CD4-positive, alpha-beta T cell treated with Interferon gamma for 1 hour (primary cell): ENCODE measurements at places on chromosomes 13 and 19.
A peak's percentile ranks its signal among the peaks of the same experiment; 100 is the strongest.

DNA sequence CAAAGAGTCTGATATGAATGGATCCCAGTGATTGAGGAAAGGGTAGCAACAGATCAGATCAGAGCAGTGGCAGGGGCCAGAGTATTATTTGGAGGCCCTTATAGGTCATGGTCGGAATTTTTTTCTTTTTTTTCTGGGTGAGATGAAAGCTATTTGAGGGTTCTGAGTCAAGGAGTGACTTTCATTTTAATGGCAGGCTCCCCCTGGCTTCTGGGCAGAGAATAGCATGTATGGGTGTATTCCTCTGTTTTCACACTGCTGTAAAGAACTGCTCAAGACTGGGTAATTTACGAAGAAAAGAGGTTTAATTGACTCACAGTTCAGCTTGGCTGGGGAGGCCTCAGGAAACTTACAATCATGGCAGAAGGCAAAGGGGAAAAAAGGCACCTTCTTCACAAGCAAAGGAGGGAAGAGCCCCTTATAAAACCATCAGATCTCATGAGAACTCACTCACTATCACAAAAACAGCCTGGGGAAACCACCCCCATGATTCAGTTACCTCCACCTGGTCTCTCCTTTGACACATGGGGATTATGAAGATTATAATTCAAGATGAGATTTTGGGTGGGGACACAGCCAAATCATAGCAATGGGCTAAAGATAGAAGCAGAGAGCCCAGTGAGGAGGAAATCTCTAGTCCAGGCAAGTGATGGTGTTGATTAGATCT, 3.0 kb upstream of the SLC6A16 start:
- DNase-seq: peak; percentile 35

DNA sequence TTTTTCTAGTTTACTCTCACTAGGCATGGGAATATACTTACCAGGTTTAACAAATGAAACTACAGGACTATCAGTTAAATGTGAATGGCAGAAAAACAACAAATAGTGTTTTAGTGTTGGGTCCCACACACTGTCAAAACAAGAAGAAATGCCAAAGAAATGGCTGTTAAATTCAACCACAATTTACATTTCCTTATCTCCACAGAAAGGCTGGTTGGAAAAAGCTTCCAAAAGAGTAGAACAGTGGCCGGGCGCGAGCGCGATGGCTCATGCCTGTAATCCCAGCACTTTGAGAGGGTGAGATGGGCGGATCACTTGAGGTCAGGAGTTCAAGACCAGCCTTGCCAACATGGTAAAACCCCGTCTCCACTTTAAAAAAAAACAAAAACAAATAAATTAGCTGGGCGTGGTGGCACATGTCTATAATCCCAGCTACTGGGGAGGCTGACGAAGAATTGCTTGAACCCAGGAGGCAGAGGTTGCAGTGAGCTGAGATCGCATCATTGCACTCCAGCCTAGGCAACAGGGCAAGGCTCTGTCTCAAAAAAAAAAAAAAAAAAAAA, 66.5 kb downstream of the SERP2 start:
- no peak for DNase-seq

- DNase-seq: no peak
Measured at GRCh38 chr13:71261256-71261655, 605.7 kb downstream of the DACH1 start.

DNA sequence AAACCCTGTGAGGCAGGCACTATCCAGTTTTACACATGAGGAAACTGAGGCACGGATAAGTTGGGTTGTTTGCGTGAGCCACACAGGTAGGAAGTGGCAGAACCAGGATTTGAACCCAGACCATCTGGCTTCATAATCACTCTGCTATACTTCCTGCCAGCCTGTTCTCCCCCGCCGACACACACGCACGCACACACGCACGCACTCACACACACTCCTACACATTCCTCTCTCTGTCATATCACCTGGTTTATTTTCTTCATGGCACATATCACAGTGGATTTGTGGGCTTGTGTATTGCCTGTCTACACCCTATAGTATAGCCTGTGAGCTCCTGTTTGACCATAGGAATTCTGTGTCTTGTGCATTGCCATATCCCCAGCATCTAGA, 140.0 kb downstream of the SIPA1L3 start:
- peak; percentile 26 for DNase-seq

GRCh38 chr13:72643311-72643989, 84.0 kb downstream of the MZT1 start:
- no peak for DNase-seq

- no peak for DNase-seq
Measured at GRCh38 chr13:99861771-99862170, 109.8 kb downstream of the ZIC5 start.

DNA sequence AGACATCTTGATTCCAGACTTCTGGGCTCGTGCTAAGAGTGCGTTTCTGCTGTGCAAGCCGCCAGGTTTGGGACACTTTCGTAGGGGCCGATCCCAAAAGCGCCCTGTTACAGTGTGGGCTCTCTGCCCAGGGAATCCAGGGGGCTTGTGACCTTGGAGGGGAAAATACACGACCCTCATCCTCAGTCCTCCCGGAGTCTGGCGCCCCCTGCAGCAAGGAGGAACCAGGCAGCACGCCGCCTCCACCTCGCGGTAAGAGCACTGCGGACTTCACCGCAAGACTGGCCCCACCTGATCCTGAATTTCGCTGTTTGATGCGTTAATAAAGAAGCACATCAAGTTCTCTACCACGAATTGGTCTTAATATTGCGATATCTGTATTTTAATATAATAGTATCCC, 5.2 kb downstream of the POLRMT start:
- no peak for DNase-seq

DNA sequence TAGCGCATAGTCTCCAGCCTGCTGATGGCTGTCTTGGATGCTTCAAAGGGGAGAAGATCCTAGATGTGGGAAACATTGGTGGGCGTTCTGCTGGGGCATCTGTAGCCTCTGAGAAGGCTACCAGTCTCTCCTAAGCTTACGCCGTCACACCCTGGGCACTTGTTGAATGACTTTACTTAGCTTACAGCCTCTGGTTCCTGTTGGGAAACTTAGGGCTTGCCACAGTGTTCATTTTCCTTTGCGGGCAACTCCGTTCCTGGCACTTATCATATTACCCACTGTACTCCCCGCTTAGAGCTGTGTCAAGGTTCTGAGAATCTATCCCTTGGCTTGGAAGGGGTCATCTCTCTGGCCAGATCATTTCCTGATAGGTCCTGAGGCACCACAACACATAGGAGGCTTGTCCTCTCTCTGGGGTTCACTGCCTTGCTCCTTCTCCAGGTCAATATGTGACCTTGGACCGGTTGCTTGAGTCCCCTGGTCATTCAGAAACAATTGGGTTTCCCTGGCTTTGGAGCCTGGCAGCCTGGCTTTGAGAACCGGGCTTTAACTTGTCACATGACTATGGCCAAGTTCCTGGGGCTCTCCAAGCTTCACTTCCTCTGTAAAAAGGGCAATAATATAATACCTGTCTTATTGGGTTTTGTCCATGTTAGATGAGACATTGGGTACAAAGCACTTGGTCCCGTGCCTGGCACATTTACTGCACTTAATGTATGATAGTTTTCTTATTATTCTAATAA, 20.5 kb upstream of the ALOX5AP start:
- peak; percentile 44 for DNase-seq

DNA sequence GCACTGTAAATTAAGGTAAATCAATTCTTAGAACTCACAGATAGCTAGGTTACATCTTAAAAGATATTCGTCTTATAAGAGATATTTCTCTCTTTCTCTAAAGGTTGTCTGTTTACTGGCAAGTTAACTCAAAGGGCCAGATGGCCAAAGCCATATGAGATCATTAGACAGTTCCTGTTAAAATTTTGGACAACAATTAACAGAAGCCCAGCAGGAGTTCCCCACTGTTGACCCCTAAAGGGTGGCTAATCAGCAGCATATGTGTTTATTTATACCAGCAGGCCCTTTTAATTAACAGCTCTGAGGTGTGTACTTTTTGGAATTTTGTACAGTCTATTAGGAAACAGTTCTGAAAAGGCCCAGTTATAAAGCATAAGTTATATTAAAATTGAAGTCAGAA, 245.8 kb downstream of the LIG4 start:
- DNase-seq: no peak

- DNase-seq: no peak
Measured at GRCh38 chr19:30634131-30634830, 262.1 kb downstream of the ZNF536 start.

DNA sequence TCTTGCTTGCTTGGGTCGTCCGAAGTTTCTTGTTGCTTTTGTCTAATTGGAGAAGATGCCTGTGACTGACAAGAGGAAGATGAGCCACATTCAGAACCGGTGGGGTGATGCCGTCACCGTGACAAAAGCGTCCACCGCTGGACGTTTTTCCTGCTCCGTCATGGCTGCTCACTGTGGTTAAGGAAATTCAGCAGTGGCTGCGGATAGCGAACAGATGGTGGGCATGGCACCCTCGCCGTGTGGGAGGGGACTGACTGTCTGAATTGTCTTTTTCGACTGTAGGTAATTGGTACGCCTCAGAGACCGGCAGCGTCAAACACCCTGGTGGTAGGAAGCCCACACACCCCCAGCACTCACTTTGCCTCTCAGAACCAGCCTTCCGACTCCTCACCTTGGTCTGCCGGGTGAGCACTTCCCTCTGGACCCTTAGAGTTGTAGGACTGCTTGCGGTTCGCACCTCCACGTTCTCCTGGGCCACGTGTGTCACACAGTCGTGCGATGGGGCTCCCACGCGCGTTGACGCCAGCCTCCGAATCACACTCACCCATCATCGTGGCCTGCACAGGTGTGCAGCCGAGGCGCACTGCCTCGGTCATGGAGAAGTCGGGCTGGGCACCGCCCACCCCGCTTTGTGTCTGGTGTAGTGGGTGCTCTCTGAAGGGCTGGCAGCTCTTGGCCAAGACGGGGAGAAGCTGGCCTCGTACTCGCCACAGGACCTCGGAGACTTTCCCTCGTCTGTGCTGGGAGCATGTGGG, 26.5 kb downstream of the ATP4B start:
- no peak for DNase-seq

- no peak for DNase-seq
Measured at GRCh38 chr13:101209206-101209893, 207.0 kb downstream of the NALCN start.

- no peak for DNase-seq
Measured at GRCh38 chr19:57096685-57097361, 23.0 kb upstream of the USP29 start.

GRCh38 chr13:37597477-37598025, 1.0 kb downstream of the POSTN start:
- DNase-seq: no peak

DNA sequence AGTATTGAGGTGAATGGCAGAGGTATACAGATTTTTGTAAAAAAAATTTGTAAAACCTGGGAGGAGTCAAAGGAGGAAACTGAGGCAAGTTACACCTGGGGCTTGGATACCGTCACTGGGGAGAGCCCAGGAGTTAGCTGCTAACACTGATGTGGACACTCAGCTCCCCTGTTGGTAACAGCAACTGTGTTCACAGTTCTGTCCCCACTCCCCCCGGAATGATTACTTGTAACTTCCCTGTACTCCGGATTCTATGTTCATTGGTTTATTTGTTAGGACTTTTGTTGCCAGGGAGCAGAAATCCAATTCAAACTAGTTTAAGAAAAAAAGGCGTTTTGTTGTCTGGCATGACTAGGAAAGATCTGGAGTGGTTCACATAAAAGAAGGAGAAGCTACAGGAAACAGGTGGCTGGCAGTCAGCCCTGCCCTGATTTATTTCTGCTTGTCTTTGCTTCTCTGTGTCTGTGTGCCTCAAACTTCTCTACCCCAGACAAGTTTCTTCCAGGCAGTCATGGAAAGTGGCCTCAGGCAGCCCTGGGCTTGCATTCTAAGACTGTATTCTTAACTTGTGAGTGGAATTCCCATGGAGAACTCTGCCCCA, 2.3 kb upstream of the GPR12 start:
- DNase-seq: no peak

DNA sequence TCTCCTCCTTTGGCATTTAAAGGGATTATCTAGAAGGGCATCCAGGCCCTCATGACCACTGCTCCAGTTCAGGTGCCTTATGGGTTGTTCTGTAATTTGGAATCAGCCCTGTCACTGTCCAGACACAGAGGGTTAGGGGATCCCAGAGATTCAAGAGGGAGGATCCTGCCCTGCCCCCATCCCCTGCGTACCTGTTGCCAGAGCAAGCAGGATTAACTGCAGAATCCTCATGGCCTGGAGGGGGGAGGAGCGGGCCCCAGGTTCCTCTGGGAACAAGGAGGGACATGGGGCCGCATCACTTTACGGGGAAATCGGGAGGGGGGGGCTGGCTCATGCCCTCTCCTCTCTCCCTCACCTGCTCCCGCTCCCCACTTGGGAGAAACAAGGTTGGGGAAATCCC, 1.0 kb downstream of the KLK11 start:
- DNase-seq: no peak

DNA sequence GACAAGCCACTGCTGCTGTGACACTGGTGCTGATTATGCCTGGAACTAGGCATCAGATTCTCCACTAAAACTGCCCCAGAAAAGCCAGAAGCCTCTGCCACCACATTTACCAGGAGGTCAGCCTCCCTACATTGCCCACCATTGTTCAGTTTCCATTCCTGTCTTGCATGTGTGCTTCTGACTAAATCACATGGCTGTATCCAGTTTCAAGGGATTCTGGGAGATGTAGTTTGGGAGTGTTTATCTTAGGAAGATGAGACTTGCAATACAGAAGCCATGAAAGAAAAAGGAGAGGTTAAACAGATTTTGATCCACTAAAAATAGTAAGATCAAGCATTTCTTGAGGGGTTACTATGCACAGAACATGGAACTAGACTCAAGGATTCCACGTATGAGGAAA, 40.7 kb upstream of the SERPINE3 start:
- DNase-seq: no peak

- DNase-seq: no peak
Measured at GRCh38 chr13:39016787-39017186, 21.1 kb downstream of the PROSER1 start.

- DNase-seq: peak; percentile 74
Measured at GRCh38 chr19:1860042-1860775, 3.2 kb downstream of the KLF16 start.

- no peak for DNase-seq
Measured at GRCh38 chr19:1038978-1039645, 795 bp upstream of the ABCA7 start.

DNA sequence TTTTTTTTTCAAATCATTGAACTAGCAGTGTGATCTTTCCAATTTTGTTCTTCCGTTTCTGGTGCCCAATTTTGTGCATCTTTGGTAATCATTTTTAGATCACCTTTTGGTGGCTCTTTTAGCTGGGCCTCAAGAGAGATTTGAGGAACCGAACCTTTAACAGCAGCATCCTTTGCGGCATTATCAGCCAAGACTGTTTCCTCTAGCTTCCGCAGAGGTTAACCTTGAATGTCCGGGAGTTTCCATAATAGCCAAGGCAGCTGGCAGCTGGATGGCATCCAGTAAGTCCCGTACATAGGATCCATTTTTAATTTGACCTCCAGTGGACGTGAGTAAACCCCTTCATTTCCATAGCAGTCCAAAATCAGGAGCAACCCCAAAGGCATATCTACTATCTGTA, 9.6 kb downstream of the IRGC start:
- no peak for DNase-seq

- DNase-seq: no peak
Measured at GRCh38 chr13:27006519-27007161, 165.0 kb downstream of the USP12 start.

DNA sequence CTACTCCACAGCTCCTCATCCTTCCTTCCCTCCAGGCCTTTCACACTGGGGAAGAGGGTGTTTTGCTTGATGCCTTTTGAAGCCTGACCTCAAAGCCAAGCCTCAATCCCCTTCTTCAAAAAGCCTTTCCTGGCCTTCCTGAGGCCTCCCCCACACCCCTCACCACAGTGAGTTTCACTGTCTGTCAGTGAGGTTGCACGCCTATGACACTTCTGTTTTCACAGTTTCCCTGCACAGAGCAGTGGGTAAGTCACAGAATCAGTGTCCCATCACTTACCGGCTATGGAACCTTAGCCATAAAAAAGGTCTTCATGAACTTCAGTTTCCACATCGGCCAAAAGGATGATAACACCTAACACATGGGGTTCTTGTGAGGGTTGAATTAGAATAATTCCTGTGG, 371.4 kb downstream of the UQCRFS1 start:
- DNase-seq: no peak
